NCI-H345 (cell line): ENCODE measurements at places on chromosomes 5 and 9.

- DNase-seq = no peak
These were observed 138.1 kb downstream of the TMEM167A start for GRCh38 chr5:82938901-82939725.

DNA sequence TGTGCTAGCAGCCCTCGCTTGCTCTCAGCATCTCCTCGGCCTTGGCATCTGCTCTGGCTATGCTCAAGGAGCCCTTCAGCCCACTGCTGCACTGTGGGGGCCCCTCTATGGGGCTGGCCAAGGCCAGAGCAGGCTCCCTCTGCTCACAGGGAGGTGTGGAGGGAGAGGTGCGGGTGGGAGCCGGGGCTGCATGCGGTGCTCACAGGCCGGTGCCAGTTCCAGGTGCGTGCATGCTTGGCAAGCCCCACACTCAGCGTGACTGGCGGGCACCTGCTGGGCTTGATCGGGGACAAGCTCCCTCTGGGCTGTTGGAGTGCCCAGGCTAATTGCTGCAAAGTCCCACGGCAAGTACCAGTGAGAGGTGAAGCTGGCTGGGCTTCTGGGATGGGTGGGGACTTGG is 170.5 kb downstream of the TRIM36 start:
- DNase-seq = no peak

- DNase-seq = peak; percentile 40
These were observed 4.8 kb upstream of the DPM2 start for GRCh38 chr9:127942216-127943010.

DNA sequence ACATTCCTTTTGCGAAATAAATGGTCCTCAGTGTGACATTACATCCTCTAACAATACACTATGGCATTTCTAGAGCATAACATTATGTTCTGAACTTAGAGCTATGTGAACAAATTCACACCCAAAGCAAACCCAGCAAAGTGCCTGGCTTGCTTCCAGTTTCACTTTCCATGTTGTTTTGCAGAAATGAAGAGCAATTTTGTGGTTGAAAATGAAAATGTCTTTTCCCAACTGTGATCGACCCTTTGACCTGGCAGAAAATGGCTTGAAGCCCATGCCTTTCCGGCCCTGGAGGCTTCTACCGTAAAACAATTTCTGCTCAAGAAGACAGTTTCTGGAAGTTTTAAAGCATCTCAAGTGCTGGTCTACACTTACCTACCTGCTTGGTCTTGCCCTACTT is 344.7 kb upstream of the RGMB start:
- DNase-seq = no peak

DNA sequence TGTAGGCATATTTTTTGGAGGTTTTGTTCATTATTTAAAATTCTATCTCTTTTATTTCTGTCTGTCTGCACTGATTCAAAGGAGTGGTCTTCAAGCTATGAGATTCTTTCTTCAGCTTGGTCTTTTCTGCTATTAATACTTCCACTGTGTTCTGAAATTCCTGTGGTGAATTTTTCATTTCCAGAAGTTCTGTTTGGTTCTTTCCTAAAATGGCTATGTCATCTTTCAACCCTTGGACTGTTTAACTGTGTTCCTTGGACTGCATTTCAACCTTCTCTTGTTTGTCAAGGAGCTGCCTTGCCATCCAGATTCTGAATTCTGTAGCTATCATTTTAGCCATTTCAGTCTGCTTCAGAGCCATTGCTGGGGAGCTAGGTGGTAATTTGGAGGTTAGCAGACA is 76.3 kb downstream of the CERT1 start:
- DNase-seq = no peak

DNA sequence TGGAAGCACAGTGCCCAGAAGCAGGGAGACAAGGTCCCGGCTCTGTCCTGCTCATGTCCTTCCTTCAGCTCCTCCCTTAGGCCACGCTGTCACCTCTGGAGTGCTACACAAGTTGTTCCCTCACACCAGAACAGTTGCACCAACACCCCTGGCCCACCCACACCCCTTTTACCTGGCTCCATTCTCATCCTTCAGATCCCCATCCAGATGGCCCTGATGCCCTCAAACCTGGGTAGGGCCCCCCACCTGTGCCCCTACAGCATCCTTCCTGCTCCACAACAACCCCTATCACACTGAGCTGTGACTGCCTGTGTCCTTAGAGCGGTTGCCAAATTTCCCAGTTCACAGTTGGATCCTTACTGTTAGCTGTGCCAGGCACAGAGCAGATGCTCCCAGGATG is 29.2 kb downstream of the ANKS6 start:
- DNase-seq = no peak

DNA sequence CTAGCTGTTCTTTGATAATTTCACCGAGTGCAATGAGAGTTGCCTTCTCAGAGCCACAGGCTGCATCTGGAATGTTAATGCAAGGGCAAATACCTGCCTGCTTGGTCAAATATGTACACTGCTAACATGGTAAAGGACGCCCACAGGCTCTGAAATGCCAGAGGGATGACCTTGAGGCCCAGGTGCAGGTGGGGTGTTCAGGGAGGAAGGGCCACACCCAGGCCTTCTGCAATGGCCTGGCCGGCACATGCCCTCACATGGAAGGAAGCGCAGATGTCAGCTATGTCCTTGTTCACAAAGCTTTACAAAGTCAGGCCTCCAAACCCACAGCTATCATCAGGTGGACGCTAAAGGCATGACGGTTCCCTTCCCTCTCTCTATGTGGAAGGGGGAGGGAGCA is 48.6 kb downstream of the HRH2 start:
- no peak for DNase-seq
